ENCODE measurements at places on chromosomes 3 and 15.

- DNase-seq: peak; percentile 75
Observed at GRCh38 chr3:183560607-183561006, 5.1 kb upstream of the KLHL6 start.

DNA sequence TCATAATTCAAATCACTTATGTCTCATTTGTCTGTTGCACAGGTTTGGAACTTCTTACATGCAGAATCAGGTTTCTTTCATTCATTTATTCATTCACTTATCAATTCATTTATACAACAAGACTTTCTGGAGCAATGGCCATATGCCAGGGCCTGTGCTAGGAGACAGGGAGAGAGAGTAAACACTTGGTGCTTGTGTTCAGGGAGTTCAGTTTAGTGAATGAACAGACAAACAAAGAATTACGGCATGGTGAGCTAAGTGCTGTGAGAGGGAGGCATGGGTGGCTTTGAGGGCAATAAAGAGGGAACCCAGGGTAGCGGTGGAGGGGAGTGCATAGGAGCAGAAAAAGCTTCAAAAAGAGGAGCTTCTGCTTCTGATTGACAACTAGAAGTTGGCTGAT lies 8.5 kb upstream of the IREB2 start:
- DNase-seq: no peak

- no peak for DNase-seq
Observed at GRCh38 chr15:39586387-39587095, 5.7 kb downstream of the THBS1 start.

DNA sequence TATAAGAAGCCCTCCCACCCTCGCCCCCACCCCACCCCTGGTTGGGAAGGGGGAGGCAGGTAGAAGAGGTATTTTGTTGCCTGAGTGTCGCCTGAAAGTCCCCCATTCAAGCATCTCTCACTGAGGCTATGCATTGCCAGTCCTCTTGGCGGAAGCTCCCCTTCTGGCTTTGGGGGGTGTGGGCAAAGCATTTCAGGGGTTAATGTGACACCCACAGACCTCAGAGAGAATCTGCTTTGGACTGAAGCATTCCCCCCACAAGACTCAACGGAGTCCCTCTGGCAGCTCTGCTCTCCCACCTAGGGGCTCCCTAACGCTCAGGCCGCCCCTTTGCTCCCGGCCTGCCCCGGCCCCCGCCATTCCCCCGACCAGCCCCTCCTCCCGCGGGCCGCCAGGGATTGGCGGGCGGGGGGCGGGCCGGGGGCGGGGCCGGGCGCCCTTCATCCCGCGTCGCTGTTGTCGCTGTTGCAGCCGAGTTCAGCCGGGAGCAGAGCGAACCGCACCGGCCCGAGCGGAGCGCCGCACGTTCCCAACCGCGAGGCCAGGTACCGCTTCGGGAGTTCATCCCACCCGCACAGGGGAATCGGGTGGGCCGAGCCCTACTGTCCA lies at the start of gene SLC38A3:
TSS of gene SLC38A3 (plus strand) at position 468 of the 609 bp plus-strand sequence. CDS start 8,929 bp downstream, outside the sequence.
- no peak for DNase-seq

GRCh38 chr3:193815246-193816027 lies 222.4 kb downstream of the OPA1 start:
- DNase-seq: no peak

DNA sequence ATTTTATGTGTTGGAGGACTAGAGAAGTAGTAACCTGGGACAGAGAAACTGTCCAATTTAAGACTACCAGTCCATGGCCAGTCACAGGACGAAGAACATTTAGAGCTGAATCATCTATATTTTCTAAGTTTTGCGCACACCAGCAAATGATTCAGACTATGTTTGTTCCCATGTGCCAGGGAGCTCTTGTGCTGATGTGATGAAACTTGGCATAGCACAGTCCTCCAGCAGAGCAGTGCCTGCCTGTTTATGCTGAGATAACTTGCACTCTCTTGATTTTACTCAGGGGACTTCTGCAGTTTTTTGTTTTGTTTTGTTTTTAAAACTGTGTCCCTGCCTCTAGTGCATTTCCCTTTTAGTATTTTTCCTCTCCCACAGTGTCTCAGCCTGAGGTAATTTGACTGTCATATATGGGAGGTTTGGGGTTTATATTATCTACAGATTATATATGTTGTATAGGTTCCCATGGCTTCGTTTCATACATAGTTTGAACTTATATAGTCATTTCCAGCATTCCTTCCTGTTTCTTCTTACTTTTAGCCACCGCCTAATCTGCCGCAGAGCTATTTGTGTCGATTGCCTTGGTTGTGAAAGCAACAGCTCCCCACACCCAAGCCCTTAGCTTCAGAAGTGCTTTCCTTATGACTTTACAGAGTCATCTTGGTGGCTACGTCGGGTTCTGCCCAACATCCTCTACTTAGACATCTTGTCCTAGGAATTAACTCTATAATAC lies 45.5 kb downstream of the PPM1L start:
- DNase-seq: no peak

DNA sequence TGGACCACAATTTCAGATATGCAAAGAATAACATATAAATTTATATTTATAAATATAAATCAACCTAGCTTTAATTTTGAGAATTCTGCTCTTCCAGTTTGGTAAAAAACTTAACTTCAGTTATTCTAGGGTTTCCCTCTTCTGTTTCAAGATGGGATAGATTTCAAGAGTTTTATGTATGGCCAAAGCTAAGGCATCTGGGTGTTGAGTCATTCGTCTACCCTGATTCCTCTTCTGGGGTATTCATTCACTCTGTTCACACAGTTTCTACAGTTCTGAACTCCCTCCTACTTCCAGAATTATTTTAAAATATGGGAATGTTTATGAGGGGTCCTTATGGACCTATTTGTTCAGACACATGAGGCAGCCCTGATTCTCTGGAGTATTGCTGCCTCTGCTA lies 4.2 kb upstream of the FGF7 start:
- DNase-seq: no peak

GRCh38 chr3:49257187-49257586 lies 19.8 kb downstream of the C3orf62 start:
- no peak for DNase-seq

GRCh38 chr3:62228467-62228866 lies 144.9 kb downstream of the FEZF2 start:
- DNase-seq: no peak

- peak; percentile 85 for DNase-seq
Observed at GRCh38 chr3:53375019-53375418, 27.7 kb upstream of the DCP1A start.

DNA sequence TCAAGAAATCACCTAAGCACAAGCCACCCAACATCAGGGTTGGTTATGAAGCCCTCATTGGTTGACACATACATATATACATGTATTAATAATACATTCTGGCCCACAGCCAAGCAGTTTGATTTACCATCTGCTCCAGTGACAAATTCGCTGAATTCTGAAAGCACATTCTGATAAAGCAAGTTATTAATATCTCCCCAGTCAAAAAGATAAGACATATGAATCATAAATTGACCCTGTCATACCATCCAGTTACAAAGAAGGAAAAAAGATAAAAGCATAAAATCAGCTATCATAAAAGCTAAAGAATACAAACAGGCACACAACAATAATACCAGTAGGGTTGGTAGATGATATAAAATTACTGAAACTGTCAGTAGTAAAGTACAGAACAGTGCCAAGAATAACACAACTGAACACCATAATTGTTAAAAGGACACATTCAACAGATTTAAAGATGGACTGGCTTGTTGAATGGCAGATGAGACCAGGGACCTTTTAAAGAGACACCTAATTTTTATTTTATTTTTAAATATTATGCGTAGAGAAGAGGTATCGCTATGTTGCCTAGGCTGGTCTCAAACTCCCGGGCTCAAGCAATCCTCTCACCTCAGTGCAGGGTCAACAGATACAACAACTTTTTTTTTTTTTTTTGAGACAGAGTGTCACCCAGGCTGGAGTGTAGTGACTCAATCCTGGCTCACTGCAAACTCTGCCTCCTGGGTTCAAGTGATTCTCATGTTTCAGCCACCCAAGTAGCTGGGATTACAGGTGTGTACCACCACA lies 7.7 kb downstream of the SNX4 start:
- peak; percentile 68 for DNase-seq

DNA sequence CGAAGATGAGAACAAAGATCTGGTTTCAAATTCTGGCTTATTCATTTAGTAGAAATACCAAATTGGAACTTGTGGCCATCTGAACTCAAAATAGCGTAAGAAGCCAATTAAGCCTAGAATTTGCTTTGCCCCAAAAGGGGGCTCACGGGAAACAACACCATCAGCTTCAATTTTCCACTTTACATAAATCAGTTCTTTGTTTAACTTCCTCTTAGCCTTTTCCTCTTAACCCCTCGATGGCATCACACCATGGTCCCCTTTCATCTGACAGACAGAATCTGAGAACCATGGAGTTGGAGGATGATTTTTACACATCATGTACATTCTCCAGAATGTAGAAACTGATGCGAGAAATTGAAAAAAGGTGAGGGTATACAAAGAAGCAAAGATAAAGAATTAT lies 207.0 kb downstream of the FOXP1 start:
- no peak for DNase-seq

- DNase-seq: no peak
Observed at GRCh38 chr15:82021992-82022391, 23.8 kb downstream of the MEX3B start.

DNA sequence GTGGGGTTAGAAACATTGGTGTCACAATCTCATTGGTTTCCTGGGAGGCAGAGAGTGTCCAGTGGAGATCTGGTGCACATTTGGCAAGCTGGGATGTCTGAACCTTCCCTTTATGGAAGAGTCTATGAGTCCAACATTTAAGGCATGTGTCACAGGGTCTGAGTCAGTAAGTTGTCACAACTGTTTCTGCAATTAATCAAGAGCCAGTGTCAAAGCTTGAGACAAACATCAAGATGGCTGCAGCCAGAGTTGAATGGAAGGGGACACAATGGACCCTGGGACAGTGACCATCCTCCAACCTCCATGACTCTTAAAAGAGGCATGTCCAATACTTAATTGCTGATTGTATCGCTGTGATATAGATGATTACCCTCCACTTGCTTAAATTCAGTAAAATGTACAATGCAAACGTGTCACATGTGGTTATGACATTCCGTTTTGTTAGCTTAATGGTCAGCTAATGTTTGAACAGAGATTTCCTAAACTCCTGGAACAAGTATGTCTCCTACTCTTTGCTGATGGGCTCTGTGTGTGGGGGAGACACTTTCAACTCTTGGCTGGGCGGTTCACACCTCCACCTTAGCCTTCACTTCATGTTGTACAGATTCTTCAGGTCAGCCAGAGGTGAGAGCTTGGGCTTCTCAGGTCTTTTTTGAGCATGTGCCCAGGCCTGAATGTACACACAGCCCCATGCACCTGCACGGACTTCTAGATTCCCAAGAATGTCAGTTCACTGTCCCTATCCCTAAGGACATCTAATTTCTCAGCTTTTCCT lies 79.9 kb upstream of the PRR23E start:
- DNase-seq: no peak

DNA sequence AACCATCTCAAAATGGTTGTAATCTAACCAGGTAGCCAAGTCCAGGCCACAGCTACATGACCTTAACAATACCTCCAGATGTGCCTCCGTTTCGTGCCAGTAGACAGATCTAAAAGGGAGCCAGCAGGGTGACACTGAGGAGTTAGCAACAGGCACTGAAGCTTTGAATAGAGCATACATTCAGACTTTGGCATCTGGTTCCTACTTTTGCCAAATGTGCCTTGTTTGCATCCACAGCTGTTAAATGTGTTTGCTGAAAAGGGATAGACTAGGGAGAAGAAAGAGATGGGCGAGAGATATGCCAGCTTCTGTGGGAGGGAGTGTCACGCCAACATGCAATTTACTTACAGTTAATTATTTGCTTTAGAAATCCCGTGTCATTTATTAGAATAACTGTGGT lies 1433.9 kb upstream of the CADM2 start:
- no peak for DNase-seq

- no peak for DNase-seq
Observed at GRCh38 chr3:113222451-113223086, 11.2 kb downstream of the BOC start.

- no peak for DNase-seq
Observed at GRCh38 chr3:27034255-27034654, 334.9 kb downstream of the NEK10 start.

DNA sequence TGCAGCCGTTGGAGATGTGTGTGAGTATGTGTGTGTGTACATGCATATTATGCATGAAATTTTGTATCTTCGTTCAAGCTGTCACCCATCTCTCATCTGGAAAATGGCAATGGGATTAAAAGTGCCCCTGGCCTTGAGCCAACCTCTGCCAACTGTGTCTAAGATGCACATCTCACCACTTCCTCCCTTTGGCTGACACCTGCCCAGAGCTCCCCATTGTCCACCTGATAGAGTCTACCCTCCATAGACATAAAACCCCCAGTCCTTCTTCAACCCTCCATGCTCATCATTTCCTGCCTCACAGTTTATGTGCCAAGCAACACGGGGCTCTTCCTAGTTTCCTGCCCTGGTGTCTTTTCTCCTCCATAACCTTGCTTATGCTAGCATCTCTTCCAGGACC lies 187.5 kb upstream of the HES1 start:
- DNase-seq: no peak

DNA sequence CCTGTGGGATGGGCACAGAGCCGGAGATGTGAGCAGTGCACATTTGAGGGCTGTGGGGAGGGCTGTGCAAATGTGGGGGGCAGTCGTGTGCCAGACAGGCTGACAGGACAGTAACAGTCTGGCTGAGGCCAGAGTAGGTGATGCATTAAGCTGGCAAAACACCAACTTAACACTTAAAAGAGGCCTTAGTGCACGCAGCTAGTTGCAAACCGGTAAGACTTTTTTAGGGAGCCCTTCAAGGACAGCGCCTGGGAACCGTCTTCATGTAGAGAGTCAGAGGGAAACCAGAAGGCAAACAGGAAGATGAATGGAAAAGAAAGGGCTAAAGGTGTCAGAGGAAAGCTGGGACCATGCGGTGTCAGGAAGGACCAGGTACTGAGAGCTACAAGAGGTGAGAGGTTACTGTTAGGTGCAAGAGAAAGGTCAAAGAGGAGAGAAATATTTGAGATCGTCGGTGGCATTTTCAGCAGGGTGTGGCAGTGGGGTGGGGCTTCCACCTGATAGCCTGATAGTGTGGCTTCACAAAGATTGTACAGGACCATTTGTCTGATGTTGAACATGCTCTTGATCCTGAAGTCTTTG lies 30.0 kb upstream of the CHD2 start:
- peak; percentile 59 for DNase-seq

DNA sequence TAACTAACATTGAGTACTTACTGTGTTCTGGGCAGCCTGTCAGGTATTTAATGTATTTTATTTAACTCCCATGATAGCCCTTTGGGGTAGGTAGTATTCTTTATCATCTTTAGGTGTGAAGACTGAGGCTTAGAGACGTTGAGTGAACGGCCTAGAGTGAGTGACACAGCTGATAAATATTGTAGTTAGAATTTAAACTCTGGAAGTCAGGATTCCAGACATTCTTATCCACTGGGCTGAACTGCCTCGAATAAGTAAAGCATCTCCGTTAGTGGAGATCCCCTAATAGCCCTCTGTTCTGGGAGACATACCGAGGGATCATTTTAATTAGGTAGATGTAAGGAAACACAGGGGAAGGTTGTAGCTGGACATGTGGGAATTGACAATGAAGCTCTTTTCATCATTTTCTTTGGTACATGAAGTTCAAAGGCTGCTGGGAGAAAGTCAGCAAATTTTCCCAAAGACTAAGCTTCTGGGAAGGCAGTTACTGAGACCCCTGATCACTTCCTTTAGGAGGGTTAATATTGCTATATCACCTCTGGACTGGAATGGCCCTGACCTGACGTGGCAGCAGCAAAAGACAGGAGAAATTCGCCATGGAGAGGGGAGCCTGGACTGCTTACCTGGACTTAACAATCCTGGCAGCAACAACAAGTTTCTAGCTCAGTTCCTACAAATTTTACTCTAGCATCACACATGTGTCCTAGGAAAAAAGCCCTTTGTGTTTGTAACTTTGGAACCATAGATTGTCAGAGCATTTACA lies 11.7 kb upstream of the PDCD6IP start:
- no peak for DNase-seq
